Skeletal muscle cell (primary cell): ENCODE measurements at places on chromosomes 16 and 17.
A peak's percentile ranks its signal among the peaks of the same experiment; 100 is the strongest.

DNA sequence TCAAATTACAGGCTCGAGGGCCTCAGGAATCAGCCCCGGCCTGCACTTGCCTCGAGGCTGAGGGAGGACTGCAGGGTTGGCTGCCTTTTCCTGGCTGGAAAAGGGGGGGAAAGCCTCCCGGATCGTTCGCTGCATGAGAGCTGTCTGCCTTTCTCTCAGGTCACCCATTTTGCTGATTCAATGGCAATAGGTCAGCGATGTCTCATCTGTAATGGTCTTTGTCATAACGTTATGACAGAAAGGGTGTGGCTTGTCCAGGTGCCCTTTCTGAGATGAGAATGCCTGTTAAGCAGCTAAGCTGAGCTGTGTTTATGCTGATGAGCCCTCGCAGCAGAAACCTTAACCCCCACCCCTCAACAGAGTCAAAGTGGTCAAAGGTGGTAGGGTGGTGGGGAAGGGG lies 81.8 kb downstream of the AKAP1 start:
- no peak for DNase-seq

DNA sequence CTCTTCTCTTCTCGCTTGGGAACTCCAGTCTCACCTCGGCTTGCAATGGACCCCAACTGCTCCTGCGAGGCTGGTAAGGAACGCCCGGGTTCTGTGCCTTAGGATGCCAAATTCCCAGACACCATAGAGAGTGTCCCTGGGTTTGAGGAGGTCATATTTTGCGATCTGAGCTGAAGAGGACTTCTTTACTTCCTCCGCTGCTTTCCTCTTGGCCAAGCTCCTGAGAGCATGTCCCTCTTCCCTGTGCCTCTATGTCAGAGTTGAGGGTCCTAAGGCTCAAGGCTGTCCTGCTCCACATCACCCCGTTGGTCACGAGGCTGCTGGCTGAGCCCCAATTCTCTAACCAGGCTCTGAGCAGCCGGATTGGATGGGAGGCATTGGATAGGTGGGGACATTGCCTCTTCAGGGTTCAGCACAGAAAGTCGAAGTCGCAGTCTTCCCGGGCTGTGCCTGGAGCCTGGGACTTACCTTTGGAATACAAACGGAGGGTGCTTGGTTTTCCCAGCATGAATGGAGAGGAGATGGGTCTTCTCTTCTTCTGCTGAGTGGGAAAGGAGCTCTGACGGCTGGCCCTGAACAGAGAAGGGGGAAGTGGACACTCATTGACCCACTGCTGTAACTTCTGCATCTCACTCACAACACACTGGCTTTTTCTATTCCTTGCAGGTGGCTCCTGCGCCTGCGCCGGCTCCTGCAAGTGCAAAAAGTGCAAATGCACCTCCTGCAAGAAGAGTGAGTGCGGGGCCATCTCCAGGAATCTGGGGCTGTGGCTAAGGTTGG lies 416 bp downstream of the MT1H start:
- DNase-seq, result no peak

GRCh38 chr16:52568983-52569690 lies 22.2 kb upstream of the TOX3 start:
- DNase-seq, result no peak

- DNase-seq, result no peak
Observed at GRCh38 chr16:85555719-85556455, 57.2 kb upstream of the GSE1 start.

DNA sequence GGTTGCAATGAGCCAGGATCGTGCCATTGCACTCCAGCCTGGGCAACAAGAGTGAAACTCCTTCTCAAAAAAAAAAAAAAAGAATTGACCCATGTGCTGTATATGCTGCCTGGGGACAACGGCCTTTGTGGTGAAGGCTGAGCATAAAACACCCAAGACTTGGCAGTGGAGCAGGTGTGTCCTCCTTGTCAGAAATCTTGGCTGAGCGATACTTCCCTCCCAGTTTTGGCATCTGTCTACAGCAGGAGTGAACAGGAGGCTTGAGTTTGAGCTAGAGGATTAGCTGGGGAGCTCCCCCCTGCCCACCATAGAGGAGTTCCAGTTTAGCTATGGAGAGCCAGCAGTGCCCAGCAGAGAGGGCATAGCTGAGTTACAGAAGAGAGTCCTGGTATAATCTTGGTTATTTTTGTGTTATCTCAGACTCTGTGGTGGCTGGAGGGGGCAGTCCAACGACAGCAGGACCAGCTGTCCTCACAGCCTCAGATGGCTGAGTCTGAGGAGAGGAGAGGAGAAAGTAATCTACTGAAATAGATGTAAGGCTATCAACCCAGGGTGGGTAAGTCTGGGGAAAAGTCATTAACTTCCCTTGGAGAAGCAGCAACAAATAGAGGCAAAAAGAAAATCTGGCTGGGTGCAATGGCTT lies 18.4 kb downstream of the SP2 start:
- DNase-seq, result no peak

DNA sequence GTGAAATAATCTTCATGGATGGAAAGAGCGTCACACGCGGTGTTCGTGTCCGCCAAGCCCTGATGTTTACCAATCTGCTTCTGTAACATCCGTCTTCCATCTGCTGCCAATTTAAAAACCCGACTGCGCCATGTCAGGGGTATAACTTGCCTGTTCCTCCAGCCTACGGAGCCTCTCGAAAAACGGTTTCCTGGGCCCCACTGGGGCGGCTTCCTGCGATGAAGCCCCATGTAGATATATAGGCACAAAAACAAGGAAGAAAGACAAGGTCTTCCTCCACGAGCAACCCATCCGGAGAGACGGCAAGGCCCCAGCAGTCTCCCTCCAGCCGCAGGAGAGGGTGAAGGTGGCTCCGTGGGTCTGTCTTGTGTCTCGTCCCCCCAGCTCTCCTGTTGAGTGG lies at the start of gene PTX4:
Gene PTX4, minus strand, starts transcription at position 326 of the 400 bp plus-strand sequence. Its CDS starts 35 bp downstream, at position 291.
- DNase-seq, result no peak

DNA sequence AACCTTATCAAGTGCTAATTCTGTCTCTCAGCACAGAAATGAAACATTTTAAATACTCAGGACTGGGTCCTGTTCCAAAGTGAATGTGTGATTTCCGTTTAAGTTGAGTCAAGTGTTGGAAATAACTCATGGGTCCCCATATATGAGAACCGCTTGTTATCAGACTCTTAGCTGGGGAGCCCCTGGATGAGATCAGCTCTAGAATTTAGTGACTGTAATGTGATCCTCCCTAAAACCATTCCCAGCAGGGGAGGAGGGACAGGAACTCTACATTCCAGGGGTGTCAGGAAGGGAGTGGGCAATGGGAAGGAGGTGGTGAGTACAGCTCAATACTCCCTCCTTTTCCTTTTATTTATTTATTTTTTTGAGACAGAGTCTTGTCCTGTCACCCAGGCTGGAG lies 37.5 kb downstream of the OTOA start:
- DNase-seq, result no peak

GRCh38 chr17:65166787-65167186 lies 29.6 kb downstream of the RGS9 start:
- DNase-seq, result no peak

DNA sequence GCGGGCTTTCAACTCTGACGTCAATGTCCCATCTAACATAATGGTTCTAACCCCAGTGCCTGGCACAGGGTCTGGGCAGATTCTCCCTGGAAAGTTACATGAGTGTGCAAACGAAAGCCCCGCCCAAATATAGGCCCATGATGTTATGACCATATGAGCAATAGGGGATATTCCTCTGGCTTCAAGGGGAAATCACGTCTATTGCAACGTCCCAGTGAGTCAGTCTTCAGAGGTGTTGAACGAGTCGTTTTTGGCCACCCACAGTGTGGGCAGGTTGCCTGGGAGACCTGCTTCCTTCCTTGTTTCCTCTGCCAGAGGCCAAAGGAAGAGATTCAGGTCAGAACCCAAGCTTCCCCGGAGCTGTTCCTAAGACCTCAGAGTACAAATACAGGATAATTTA lies 30.3 kb downstream of the PIK3R5 start:
- DNase-seq, result no peak

DNA sequence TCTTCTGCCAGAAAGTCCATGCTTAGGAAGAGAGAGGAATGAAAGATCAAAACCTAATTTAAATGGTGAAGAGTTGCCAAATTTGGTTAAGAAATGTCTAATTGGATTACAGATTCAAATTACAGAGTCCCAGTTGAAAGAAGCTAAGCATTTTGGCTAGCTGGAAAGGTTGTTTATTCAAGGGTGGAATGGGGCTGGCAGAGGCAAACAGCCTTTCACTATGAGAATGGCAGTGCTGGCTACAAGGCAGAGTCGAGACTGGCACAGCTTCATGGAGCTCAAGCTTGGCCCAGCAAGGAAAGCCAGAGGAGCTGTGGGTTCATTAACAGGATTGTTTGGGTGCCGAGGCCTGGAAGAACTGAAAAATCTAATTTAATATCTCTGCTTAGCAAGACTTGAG lies 13.6 kb downstream of the MAP3K3 start:
- DNase-seq, result no peak

DNA sequence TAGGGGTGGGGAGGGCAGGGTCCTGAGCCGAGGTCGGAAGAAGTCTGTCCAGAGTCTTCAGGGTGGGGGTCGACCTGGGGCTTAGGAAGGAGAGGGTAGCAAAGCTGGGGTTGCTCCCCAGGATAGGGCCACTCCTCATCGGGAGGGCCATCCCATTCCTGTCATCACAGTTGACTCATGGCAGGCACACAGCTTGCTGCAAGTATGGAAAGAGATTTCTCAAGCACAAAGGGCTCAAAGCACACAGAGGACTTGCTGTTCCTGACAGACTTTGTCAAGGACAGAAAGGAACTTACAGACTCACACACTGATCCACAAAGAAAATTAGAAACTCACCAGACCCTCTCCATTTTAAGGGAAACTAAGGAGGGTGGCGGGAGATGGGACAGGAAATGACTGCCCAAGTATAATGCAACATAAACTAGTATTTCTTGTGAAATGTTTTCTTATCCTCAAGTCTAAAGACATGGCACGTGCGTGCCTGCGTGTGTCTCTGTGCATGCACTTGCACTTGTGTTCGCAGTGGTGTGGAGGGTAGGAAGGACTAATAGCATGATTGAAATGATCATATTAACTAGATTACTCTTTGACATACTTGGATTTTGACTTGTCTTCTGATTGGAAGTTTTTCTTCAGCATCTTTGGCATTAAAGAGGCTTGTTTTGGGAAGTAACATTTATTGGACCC lies 2.4 kb downstream of the AOC2 start:
- DNase-seq, result peak; percentile 18

DNA sequence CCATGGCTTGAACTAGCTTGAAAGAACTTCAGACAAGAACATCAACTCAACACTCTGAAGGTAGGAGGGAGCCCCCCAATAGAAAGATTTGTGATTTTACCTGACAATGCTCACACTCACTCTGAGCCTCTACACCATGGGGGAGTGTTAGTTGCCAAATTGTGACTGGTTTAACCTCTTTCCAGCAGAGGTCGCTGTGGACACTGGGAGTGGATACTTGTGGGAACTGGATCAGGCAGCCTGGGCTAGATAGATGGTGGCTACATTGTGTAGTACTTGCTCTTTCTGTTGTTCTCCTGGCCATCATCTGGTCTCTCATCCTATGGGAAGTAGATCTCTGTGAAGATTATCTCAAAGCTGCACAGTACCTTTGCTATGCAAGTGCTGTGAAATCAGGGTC lies 2.9 kb downstream of the SMPD3 start:
- no peak for DNase-seq

- DNase-seq, result no peak
Observed at GRCh38 chr16:79601092-79601930, 774 bp upstream of the MAF start.

DNA sequence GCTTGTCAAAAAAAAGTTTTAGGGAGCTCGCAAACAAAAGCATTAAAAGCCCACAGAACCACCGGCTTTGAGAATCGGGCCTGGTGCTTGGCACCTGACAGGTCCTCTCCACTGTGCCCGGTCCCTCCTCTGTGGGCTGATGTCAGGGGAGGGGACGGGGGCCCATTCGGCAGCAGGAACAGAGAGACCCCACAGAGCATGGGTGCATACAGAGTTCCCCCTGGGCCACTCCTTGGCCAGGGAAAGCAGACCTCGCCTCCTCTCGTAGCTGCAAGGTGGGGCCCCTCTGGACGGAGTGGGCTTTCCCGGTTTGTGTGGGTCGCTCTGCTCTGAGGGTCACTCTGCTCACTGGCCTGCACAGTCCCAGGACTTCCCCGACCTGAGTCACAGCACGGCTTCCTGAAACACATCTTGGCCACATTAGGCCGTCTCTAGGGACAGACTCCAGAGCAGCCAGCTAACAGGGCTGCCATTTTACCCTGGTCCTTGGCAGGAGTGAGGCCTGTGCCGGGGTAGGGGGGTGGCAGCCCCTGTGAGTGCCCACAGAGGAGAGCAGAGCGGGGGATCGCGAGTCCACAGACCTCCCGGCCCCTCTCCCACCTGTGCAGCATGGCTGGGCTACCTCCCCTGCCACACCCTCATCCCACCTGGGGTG lies 11.1 kb downstream of the CBFA2T3 start:
- DNase-seq, result no peak

GRCh38 chr16:75727221-75727620 lies 931 bp upstream of the CPHXL start:
- no peak for DNase-seq

DNA sequence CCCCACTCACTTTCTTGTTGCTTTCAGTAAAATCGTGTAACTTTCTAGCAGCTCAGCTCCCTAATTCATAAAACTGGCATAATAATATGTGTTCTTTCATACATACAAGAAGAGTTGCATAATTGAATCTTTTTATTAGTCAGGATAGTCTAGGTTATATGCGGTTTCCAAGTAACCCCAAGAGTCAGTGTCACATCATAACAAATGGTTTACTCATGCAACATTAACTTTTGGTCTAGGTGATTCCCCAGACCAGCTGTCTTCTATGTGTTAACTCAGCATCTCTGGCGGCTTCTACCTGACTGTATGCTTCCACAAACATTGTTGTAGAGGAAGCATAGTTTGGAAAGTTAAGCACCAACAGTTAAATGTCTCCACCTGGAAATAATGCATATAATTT lies 1000.4 kb downstream of the CDH11 start:
- DNase-seq, result peak; percentile 46

DNA sequence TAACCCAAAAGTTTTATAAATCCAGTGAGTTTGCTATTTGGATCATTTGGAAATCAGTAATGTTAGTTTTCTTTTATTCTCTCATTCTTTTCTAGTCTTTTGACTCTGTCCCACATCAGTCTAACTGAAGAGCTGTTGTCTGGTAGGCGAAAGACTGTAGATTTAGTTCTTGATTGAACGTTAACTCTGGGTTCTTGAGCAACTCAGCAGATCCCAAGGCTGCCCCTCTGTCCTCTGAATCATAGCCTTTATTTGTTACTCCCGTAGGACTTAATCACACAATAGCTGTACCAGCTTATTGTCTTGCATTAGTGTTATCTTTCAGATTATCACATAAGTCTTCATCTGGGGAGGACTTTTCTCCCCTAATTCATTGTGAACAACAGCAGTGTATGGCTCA lies 119.3 kb upstream of the TOM1L1 start:
- DNase-seq, result no peak

GRCh38 chr16:64450177-64450576 lies 671.7 kb downstream of the CDH11 start:
- DNase-seq, result peak; percentile 31

- no peak for DNase-seq
Observed at GRCh38 chr16:86525696-86526095, 15.4 kb downstream of the FOXF1 start.
